ENCODE measurements at places on chromosomes 7 and 10.

DNA sequence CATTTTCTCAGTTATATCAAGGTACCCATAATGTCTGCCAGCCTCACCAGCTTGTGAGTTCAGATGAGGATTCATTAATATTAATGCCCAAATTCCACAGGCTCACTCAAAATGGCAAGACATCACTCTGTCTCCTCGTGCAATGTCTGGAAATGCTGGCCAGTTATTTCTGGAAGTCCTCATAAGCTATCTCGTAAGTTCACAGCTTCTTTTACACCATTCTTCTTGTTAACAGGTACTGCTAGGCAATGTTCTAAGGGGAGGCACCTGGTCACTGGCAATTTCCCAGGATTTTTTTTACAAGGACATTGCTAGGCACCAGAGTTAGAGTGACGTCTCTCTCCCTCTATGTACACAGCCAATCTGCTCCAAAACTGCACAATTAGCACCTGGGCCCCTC is 80.2 kb upstream of the SEMA3C start:
- DNase-seq: no peak

- DNase-seq: no peak
Observed at GRCh38 chr10:116766837-116767634, 24.7 kb upstream of the HSPA12A start.

DNA sequence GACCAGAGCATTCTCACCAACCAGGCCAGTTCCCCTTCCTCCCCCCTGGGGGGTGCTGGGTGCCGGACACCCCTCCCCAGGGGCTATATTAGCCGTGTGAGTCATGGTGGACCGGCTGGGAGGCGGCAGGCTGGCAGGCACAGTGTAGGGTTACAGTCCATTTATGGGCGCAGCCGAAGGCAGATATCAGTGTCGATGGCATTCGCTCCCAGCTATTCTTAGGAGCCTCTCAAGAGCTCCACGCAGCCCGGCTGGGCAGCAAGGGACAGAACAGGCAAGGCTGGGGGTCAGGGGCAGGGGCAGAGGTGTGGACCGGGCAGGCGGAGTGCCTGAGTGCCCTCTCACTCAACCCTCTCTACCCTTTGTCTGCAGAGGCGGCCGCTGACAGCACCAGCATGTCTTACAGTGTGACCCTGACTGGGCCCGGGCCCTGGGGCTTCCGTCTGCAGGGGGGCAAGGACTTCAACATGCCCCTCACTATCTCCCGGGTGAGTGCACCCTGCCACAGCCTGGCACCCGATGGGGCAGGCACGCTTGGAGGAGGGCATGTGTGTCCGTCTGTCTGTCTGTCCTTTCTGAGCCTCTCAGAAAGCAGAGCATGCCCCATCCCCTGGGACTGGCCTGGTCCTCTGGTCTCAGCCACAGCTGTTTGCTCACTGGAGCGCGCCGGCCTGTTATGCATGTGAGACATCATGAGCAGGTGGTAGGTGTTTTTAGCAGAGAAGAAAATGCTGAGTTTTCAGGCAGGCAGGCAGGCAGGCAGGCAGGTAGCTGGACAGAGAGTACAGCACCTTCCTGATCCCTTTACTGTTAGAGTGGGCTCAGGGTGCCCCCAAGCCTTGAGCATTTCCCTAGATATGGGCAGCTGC is at the start of gene LDB3:
Gene LDB3, plus strand, starts transcription at position 215 of the 869 bp plus-strand sequence. Its CDS starts 181 bp downstream, at position 396.
- no peak for DNase-seq

- DNase-seq: no peak
Observed at GRCh38 chr7:151992375-151992774, 33.1 kb upstream of the GALNT11 start.

GRCh38 chr7:116805100-116805544 is 57.3 kb upstream of the CAPZA2 start:
- DNase-seq: no peak

GRCh38 chr10:63318491-63318890 is 147.3 kb downstream of the JMJD1C start:
- no peak for DNase-seq

- DNase-seq: no peak
Observed at GRCh38 chr7:47148536-47149207, 433.2 kb downstream of the TNS3 start.

DNA sequence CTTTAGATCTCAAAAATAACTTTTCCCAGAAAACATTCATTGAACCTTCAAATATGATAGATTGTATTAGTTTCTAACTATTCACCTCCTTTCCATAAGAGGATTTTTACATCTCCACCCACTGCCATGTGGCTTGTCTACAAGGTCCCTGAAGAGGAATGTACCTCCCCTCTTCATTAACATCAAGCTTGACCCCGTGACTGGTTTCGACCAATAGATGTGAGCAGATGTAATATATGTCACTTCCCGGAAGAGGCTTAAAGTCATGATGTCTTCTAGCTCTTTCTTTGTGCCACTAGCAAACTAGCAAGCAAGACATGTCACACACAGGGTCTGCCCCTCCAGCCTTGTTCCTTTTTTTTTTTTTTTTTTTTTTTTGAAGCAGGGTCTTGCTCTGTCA is 6.9 kb downstream of the BAZ1B start:
- DNase-seq: no peak

- DNase-seq: no peak
Observed at GRCh38 chr7:146375170-146375569, 258.6 kb downstream of the CNTNAP2 start.

GRCh38 chr7:73904219-73905137 is 43.5 kb downstream of the TMEM270 start:
- no peak for DNase-seq

- DNase-seq: no peak
Observed at GRCh38 chr10:35700487-35700882, 58.4 kb upstream of the FZD8 start.

- DNase-seq: no peak
Observed at GRCh38 chr7:121752706-121753105, 120.3 kb upstream of the PTPRZ1 start.

GRCh38 chr10:86868353-86868752 is 89.1 kb downstream of the MMRN2 start:
- no peak for DNase-seq

GRCh38 chr7:42227936-42228591 is 8.9 kb downstream of the GLI3 start:
- no peak for DNase-seq

DNA sequence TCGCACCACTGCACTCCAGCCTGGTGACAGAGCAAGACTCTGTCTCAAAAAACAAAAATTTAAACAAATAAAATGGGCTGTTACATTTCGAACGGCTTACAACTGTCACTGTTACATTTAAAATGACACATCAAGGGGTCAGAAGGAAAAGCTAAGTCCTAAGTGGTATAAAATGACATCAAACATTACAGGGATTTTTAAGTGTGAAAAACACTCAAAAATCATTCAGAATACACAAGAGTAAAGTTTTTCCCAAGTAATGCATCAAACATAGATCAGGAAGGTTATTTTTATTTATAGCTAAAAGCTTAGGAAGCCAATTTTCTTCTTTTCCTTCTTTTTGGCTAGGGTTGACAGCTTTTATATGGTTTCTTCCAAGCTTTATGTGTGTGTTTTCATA is 39.0 kb downstream of the CCDC3 start:
- DNase-seq: no peak

GRCh38 chr7:119392-120163 is 72.8 kb upstream of the FAM20C start:
- no peak for DNase-seq

- no peak for DNase-seq
Observed at GRCh38 chr10:78115135-78115853, 81.6 kb downstream of the RPS24 start.

GRCh38 chr7:43021431-43021830 is 89.3 kb downstream of the MRPL32 start:
- no peak for DNase-seq

DNA sequence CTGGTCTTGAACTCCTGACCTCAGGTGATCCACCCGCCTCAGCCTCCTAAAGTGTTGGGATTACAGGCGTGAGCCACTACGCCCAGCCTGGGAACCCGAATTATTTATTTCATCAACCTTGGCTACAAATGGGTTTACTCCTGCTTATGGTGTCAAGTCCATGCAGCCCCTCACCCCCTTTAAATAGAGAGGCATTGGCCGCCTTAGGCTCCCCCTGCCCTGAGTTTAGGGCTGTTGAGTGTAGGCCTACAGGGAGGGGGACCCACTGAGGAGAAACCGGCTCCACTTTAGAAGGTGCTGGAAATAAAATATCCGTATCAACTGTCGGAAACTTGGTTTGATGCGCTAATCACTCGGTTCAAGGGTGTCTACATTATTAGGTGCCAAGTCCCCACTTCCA is 8.7 kb upstream of the SP8 start:
- DNase-seq: no peak

- no peak for DNase-seq
Observed at GRCh38 chr10:25808372-25808771, 125.7 kb upstream of the MYO3A start.

- DNase-seq: no peak
Observed at GRCh38 chr10:2620827-2621521, 446.4 kb upstream of the PFKP start.

- no peak for DNase-seq
Observed at GRCh38 chr10:120710076-120710475, 141.1 kb upstream of the WDR11 start.

All from stimulated activated CD4-positive, alpha-beta T cell treated with anti-CD3 and anti-CD28 coated beads, TNF-alpha, amount 100 ng/mL, for 4 hours (primary cell).